ENCODE measurements at places on chromosomes 2 and 18.

DNA sequence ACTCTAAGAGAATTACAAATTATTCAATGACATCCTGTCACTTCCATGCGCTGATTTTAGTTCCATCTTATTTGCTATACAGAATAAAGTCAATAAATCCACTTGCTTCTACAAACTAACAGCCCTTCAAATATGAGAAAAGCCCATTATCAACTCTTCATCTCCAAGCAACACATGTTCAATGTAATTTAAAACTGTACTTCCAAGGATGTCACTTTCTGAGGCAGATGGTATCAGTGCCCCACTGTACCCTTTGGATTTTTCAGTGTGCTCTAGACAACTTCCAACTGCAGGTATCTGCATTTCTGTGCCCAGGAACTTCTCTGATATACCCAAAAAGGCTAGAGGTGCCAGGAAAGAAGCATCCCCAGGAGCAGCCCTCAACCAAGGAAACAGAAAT lies 87.6 kb downstream of the SMAD2 start:
- no peak for DNase-seq

GRCh38 chr2:105950521-105951383 lies 206.0 kb downstream of the NCK2 start:
- DNase-seq = no peak

DNA sequence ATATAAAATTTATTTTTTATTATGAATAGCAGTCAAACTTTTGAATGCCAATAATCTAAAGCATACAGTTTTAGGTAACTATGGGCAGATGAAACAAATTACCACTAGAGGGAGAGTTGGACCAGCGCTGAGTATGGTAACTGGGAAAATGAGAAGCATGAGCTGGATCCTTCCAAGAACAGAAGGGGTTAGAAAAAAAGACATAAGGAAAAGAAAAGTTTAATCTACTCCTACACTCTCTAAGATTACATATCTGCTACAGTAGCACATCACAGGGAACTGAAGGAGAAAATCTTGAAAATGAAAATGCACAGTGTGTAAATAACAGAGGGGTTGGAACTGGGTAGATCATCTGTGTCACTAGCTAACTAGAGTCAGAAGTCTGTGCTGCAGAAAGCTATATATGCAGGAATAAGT lies 15.5 kb downstream of the REG3G start:
- DNase-seq = no peak

DNA sequence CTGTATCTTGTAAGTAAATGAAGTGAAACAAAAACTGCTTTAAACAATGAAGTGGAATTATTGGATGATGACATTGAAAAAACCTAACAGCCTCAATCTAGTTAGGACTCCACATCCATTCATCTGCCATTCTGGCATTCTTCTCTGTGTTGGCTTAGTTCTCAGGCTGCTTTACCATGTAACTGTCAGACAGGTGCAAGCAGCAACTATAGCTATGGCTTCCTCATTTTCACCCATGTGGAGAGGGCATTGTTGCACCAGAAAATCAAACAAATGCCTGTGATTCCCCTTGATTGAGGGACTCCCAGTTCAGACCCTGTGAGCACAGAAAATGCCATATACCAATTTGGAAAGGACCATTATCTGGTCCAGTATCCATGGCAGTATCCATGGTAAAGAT lies 129.5 kb upstream of the NYAP2 start:
- no peak for DNase-seq

- no peak for DNase-seq
These were observed 53.1 kb downstream of the EHD3 start for GRCh38 chr2:31286961-31287550.

DNA sequence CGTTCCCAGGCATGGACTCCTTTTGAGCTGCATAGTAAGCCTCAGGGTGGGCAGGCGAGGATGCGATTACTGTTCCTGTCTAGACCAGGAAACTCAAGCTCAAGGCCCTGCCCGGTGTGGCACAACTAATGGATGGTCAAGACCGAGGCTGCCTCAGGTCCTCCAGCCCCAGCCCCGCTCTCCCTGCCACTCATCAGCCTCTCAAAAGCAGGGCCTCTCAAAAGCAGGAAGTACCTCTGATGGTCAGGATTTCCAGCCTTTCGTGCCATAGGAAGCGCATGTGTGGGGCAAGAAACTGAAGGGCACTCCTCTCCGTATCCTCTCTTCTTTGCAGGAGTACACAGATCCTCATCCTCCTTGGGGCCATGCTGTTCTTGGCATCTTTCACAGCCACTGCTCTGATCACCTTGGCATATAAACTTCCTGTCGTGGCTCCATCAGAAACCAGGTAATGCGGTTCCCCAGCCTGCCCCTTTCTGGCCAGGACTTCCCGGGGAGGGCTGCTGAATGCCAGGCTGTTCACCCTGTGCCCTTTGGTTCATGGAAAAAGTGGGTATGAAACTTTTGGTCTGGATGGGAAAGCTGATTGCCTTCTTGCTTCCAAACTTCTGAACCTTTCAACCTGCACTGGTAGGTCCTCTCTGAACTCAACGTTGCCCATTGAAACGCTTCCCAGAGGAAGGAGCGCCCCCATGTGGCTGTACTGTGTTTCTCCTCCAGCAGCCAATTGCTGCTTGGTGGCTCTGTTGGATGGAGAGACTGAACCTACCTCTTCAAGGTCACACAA lies 82.8 kb upstream of the SEC11C start:
- no peak for DNase-seq

DNA sequence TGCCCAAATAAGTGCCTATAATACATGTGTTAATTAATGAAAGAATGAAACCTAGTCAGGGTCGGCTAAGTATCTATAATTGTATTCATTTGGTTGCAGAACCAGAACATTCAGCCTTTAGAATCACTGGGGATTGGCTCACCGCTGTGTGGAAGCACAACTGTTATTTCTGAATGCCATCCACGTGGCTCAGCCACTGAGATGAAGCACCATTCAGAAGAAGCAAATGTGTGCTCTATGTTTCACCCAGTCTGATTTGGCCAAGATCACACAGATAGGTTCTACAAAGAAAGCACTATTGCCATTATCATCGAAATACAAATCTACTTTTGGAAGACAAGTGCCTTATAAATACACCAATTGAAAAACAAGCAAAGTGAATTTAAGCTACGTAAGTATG lies 30.6 kb upstream of the SPOPL start:
- DNase-seq = no peak

DNA sequence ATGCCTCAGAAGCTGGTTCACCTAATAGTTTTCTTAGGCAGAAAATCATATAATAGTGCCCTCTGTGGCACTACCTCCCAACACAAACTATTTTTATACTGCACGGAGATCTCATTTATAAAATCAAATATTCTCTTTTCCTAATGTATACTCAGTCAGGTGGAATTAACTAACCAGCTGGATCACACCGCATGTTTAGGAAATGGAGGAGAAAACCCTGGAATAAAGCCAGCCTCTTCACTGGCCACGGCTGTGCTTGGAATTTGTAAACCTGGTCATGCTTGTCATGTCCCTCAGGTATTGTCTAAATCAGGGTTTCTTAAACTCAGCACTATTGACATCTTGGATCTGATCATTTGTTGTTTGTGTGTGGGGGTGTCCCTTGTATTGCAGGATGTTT lies 85.6 kb downstream of the DOCK10 start:
- no peak for DNase-seq

- DNase-seq = no peak
These were observed 125.3 kb downstream of the TCF4 start for GRCh38 chr18:55462652-55463051.

DNA sequence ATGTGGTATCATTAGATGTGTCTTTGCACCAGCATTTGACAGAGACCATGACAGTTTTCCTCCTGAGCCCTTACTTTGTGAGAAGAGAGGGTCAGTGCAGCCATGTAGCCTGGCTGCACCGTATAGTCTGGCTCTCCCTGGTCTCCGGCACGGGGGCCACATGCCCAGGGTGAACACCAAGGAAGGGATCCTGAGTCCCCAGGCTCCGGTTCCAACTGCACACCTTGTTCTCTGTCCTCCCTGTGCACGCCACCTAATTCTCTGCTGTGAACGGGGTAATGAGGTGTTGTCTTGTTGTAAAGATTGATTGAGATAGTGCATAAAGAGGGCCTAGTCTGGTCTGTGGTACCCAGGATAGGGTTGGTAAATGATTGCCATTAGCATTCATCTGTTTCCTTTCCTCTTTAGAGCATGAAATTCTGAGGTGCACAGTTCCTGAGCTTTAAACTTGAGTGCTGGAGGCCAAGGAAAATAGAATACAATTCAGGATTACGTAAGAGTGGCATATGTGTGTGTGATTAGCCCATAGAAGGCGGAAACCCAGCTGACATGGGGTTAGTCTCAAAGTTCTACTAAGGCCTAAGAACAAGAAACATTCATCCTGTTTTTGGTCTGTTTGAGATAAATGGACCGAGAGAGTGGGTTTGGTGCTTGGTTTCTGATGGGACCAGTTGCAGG lies 55.5 kb downstream of the NCK2 start:
- DNase-seq = no peak

DNA sequence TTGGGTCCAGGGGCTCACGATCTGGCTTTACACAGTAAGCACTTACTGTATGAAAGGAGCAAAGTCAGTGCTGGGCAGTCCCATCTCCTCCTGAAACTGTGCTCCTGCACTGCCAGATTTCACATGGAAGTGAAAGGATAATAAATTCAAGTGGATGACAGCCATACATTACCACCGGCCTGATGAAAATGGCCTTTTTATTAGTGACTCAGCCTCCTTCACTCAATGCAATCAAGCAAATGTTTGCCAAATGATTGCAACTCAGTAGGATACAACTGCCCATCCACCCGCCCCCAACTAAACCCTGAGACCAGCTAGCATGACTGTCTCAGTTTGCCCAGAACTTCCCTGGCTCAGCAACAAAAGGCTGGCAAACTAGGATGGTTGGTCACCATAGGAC lies 77.1 kb downstream of the MYO5B start:
- DNase-seq = no peak

GRCh38 chr2:61737841-61738240 lies 116.0 kb downstream of the FAM161A start:
- no peak for DNase-seq

DNA sequence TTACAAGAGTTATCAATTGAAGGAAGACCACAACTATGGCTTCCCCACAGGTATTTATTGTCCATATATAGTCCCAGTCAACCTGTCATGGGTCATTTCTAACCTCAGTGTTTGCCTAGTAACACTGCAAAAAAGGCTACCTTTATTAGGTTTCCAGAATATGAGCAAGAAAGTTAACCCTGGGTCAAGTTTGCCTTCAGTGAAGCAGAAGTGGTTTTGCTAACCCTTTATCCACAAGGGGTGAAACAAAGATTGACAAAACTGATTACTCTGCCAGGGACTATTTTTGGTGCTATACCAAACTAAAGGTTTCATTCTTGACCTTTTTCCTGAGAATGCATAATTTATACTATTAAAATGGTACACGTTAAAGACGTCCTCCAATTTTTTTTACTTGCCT lies 28.8 kb downstream of the SP100 start:
- no peak for DNase-seq

GRCh38 chr2:175627405-175627804 lies 374.7 kb downstream of the LNPK start:
- no peak for DNase-seq

DNA sequence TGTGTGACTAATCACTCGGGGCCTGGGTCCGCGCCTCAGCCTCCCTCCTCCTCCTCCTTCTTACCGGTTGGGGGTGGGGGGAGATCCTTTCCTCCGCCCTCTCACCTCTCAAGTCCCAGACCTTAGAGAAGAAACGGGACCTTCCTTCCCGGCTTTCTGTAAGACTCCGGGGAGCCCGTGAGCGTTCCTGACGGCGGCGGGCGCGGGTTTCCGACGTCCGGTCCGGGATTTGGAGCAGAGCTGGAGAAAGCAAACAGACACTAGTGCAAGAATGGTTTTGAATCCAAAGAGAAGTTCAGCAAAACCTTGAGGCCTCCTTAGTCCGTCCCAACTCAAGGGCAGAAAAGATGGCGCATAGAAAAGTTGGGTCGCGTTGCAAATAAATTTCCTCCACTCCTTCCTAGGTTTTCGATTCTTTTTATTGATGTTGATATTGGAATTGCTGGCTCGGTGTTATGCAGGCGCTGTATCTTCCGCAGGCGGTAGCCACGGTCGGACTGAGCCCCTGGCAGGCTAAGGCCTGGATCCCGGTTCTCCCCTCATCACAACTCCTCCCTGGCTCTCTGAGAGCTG lies 2.0 kb downstream of the DLX1 start:
- no peak for DNase-seq

- no peak for DNase-seq
These were observed 41.5 kb downstream of the LMAN2L start for GRCh38 chr2:96698221-96698861.

- no peak for DNase-seq
These were observed 137.7 kb upstream of the UNC80 start for GRCh38 chr2:209633911-209634310.

DNA sequence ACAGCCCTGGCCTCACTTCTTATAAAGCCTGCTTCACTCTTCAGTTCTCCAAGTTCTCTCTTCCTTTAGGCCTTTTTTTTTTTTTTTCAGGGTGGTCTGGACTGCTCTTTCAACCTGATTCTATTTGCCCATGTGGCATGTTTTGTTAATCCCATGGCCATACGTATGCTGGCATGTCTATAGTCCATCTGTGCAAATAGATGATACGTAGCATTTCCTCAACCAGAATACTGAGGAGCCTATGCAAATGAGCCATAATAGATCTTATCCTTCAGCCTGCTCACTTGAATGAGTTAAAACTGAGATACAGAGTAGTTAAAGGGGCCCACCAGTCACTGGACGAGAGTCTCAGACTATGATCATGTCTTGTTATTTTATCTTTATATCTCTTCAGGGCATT lies 265.2 kb upstream of the CXCR4 start:
- no peak for DNase-seq

- DNase-seq = no peak
These were observed 139.0 kb upstream of the ITGB6 start for GRCh38 chr2:160338901-160339685.

DNA sequence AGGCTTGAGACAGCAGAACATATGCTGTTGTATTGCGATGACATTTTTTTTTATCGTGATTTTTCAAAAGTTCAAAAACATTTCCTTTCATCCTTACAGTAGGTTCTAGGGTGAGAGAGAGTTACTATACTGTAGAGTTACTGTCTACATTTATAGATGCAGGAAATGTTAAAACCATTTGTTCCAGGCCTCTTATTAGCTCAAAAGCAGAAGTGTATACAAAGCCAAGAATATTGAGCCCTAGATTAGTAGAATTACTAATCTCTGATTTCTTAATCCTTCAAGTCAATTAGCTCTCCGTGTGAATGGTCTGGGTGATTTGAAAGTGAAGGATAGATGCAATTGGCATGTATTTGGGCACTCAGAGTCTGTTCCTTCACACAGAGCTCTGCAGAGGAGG lies 73.1 kb downstream of the MAPRE2 start:
- no peak for DNase-seq

GRCh38 chr2:22897428-22897827 lies 487.6 kb upstream of the KLHL29 start:
- no peak for DNase-seq

- peak; percentile 0 for DNase-seq
These were observed 25.3 kb downstream of the CROCC2 start for GRCh38 chr2:240931319-240931949.

GRCh38 chr2:207143215-207144172 lies 22.3 kb downstream of the KLF7 start:
- DNase-seq = peak; percentile 34

Data from effector CD4-positive, alpha-beta T cell (primary cell).